SJSA1 (cell line): ENCODE measurements at places on chromosomes 2 and 18. TPM values are rescaled to one million over a fixed set of nuclear protein-coding genes. Genes with fewer than 3 reads are reported as not detected.

DNA sequence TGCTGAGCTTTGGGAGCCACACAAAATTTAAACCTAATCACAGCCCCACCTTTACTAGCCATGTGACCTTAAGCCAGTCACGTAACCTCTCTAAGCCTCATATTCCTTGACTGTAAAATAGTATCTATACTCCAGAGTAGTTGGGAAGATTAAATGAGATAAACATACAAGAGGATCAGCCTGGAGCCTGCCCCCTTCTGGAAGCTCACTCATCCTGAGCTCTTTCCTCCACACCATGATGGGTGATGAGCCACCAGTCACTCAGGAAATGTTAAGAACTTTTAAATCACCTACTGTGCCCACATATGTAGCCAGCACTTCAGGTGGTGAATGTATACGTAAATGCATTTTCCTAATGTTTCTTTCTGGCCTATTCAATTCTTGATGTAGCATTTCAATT, 195.9 kb upstream of the DDX18 start:
- no peak overlapping the region for H3K27ac ChIP-seq
- no peaks in the 10 kb centered on the region for H3K36me3 ChIP-seq
- H3K4me3 ChIP-seq: no peak overlapping the region
- no peak for DNase-seq

GRCh38 chr2:241051578-241052487, 50.3 kb downstream of the MTERF4 start:
- H3K4me3 ChIP-seq: no peak overlapping the region
- H3K27ac ChIP-seq: no peak overlapping the region
- H3K36me3 ChIP-seq: peaks cover 68% of the 10 kb centered on the region
- H3K4me1 ChIP-seq: peaks cover 18% of the 10 kb centered on the region
- no peaks in the 10 kb centered on the region for H3K27me3 ChIP-seq

- H3K4me3 ChIP-seq: no peak overlapping the region
- H3K27me3 ChIP-seq: no peaks in the 10 kb centered on the region
- peaks cover 13% of the 10 kb centered on the region for H3K4me1 ChIP-seq
- H3K36me3 ChIP-seq: no peaks in the 10 kb centered on the region
- peak; percentile 17 for DNase-seq
These were observed 291.6 kb downstream of the TNS1 start for GRCh38 chr2:217711188-217711587.

- peak; percentile 36 for DNase-seq
- H3K27ac ChIP-seq: no peak overlapping the region
- H3K4me3 ChIP-seq: no peak overlapping the region
- peaks cover 38% of the 10 kb centered on the region for H3K4me1 ChIP-seq
- no peaks in the 10 kb centered on the region for H3K36me3 ChIP-seq
- H3K27me3 ChIP-seq: no peaks in the 10 kb centered on the region
These were observed 332.2 kb downstream of the DYSF start for GRCh38 chr2:71785516-71785981.

DNA sequence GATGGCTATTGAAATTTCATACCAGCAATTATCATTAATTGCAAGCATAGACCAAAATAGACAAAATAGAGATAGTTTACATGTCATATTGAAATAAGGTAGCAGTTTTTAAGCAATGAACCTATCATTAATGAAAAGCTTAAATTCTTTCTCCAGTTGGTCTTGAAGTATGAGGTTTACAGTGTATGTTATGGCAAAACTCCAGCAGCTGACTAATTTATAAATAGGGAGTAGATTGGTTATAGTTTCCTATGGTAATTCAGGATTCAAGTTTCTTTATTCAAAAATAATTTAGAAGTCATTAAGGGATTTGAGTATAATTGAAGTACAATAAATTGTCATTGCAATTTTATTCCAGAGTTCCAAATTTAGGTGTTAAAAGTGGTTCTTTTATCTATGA, 69.6 kb upstream of the COL5A2 start:
- no peak overlapping the region for H3K27ac ChIP-seq
- H3K4me1 ChIP-seq: peaks cover 17% of the 10 kb centered on the region
- no peaks in the 10 kb centered on the region for H3K36me3 ChIP-seq

DNA sequence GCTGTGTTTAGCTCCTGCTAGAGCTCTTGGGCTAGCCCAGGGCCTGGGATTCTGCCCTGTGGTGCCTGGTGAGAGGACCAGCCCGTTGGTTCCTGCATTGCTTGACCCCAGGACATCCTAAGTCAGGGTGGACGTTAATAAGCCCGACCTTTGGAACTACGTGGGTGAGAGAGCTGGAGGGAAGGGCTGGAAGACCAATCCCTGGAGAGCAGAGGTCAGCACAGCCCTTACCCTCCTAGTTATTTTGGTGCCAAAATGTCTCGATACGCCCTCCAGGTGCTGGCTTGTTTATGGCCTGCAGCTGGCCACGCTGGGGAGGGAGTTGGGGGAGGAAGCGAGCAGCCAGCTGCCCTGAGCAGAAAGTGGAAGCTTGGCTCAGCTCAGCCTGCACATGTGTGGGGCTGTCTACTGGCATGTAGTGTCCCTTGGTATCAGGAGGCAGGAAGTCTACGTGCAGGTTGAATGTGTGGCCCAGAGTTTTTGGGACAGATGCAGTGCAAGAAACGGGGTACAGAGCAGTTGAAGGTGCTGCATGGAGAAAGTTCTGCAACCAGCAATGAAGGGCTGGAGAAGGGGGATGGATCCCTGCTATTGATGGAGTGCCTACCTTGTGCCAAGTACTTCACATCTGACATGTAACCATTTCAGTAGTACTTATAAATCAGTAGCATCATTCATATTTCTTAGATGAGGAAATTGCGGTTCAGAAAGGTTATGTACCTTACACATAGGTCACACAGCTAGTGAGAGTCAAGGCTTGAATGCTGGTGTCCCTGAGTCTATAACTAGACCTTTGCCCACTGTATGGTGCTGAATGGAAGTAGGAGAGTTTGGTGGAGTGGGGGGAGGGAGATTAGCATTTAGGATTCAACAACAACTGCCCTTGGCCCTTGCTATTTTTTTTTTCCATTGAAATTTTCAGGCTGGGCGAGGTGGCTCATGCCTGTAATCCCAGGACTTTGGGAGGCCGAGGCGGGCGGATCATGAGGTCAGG, 5.0 kb upstream of the DGKD start:
- no peak overlapping the region for H3K27ac ChIP-seq
- DNase-seq: no peak
- peaks cover 26% of the 10 kb centered on the region for H3K4me1 ChIP-seq

DNA sequence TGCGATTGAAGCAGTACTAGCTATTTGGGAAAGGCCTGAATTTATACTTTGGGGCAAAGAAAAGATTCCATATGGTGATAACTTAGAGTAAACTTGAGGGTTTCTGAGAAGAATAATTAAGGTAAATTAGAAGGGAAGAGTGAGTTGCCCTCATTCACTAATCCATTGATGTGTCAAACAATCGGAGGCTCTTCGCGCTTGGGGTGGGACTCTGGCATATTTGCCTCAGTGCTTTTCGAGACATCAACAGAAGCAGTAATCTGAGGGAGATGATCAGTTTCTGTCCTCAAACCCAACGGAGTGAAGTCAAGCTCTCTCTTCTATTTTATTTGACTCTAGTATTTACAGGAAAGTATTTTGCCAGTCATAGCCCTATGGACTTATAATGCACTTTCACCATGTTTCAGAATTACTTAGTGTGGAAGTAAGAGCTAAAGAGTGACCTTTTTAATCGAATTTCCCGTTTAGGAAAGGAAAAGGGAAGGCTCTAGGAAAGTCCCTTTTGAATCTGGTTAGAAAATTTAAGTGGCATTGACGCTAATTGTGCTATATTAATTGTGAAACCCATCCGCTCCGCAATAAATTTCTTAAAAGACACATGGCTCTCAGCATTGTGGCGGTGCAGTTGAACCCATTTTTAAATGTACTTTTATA, 1.3 kb downstream of the RAB10 start:
- H3K27me3 ChIP-seq: no peaks in the 10 kb centered on the region
- DNase-seq: peak; percentile 22
- H3K4me1 ChIP-seq: peaks cover 23% of the 10 kb centered on the region
- peak overlapping the region; percentile 81 for H3K4me3 ChIP-seq
- no peak overlapping the region for H3K27ac ChIP-seq

DNA sequence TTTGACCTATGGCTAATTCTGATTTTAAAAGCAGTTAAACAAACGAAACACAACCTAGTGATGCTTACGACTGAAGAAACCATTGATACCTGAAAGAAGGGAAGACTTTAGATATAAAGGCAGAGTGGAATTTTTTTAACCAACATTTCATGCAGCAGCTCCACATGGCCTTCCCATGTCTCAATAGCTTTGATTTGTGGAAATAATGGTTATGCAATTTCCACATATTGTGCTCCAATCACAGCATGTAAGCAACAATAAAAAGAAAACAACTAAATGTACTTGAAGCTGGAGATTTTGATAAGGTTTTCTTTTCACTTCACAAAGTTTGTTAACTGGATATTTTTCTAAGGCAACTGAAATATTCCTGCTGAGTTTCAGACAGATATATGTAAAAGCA, 82.0 kb upstream of the SLC39A10 start:
- no peak overlapping the region for H3K4me3 ChIP-seq
- no peak overlapping the region for H3K27ac ChIP-seq
- H3K4me1 ChIP-seq: 0 out of 2 replicates have a peak, but pooled peaks cover 3% of the 10 kb centered on the region
- no peaks in the 10 kb centered on the region for H3K27me3 ChIP-seq

- no peak overlapping the region for H3K27ac ChIP-seq
- H3K36me3 ChIP-seq: no peaks in the 10 kb centered on the region
- no peak for DNase-seq
- H3K27me3 ChIP-seq: no peaks in the 10 kb centered on the region
These were observed 399.2 kb downstream of the CPS1 start for GRCh38 chr2:210955591-210955990.

DNA sequence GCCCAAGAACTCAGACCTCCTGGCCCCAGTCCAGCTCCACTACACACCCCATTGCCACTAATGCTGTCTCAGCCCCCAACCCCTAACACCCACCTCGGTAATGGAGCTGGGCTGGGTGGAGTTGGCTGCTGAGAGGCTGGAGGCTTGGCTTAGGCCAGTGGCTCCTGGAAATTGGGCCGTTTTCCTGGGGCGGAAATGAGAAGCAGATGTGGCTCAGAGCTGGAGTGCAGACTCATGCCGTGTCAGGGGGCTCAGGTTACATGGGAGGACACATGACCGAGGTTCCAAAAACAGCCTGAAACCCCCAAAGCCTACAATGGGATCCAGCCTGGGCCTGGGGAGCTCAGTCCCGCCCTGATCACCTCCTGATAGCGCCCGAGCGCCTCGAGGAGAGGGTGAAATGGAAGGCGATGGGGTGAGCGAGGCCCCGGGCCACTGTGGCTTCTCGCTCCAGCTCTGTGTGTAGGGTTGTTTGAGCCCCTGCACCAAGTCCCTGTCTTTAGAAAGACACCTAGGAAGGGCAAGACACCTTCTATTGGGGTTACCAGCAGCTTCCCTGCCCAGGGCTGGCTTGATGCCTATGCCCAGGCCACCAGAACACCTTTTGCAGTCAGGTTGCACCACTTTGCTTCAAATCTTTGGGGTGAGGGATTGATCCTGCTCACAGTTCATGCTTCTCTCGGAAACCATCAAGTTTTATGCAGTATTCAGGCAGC, 175.7 kb upstream of the HAAO start:
- H3K36me3 ChIP-seq: no peaks in the 10 kb centered on the region
- H3K4me3 ChIP-seq: no peak overlapping the region
- no peaks in the 10 kb centered on the region for H3K27me3 ChIP-seq

- H3K36me3 ChIP-seq: peaks cover 45% of the 10 kb centered on the region
- H3K27ac ChIP-seq: no peak overlapping the region
- H3K4me1 ChIP-seq: no peaks in the 10 kb centered on the region
- H3K27me3 ChIP-seq: no peaks in the 10 kb centered on the region
- no peak for DNase-seq
These were observed 8.8 kb upstream of the GFPT1 start for GRCh38 chr2:69395866-69396265.

DNA sequence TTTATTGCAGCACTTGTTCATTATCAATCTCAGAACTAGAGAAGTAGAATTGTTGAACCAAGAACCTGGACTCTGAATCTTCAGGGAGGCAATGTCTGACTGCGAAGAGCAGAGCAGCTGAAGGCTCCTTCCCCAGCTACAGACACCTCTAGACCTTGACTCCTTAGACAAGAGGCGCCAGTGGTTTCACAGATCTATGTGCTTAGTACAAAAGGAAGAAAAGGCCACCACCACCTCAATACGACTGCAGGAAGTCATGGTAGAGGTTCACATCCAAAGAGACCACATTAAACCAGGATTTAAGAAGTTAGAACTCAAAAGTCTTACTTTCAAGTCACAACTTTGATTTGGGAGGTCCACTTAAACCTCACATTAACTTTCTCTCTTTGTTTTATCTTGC, 158.1 kb upstream of the VRK2 start:
- H3K4me3 ChIP-seq: no peak overlapping the region
- H3K27ac ChIP-seq: no peak overlapping the region
- H3K4me1 ChIP-seq: no peaks in the 10 kb centered on the region
- H3K27me3 ChIP-seq: no peaks in the 10 kb centered on the region
- no peaks in the 10 kb centered on the region for H3K36me3 ChIP-seq
- no peak for DNase-seq

DNA sequence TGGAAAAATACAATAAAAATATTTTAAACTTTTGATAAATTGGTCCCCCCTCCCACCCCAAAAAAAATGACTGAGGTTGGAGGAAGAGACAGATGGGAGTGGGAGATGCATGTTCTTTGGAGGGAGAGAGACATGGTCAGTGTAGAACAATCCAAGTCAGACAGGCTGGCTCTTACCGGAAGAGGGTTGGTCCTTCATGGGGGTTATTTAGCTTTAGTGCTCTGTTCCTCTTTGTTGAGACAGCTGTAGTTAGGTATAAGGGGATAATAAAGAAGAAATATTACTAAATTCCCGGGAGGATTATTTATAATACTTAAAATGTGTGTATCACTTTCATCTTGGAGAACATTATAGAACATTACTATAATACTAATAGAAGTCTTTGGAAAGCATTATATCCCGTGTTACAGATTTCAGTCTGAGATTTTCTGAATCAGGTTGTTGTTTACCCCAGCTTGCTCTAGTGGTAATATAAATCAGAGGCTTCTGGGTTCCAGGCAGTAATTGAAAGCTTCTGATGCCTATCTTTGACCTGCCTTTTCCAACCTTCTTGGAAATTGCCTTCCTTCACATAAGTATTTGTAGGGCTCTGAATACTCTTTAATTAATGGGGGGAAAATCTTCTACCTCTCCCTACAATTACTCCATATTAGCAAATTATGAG, 87.7 kb downstream of the SPTBN1 start:
- DNase-seq: no peak
- peaks cover 10% of the 10 kb centered on the region for H3K36me3 ChIP-seq
- no peaks in the 10 kb centered on the region for H3K27me3 ChIP-seq
- no peak overlapping the region for H3K4me3 ChIP-seq

- H3K27ac ChIP-seq: no peak overlapping the region
- peaks cover 9% of the 10 kb centered on the region; the same call in 1 of the 2 replicates for H3K36me3 ChIP-seq
- no peaks in the 10 kb centered on the region for H3K27me3 ChIP-seq
- no peak for DNase-seq
- no peak overlapping the region for H3K4me3 ChIP-seq
These were observed 11.6 kb downstream of the VAPA start for GRCh38 chr18:9925369-9925768.

- H3K36me3 ChIP-seq: no peaks in the 10 kb centered on the region; the same call in none of the 2 replicates
- DNase-seq: no peak
- H3K4me1 ChIP-seq: no peaks in the 10 kb centered on the region
- H3K27ac ChIP-seq: no peak overlapping the region
- H3K4me3 ChIP-seq: no peak overlapping the region
These were observed 19.8 kb downstream of the C1D start for GRCh38 chr2:68043032-68043431.

Gene PTH2R
- total RNA-seq: not detected in 2 replicates

Gene DNAJC27
- total RNA-seq: 2.8 and 4.4 TPM in 2 replicates

Gene ST6GAL2
- not detected in 2 replicates for total RNA-seq

Gene PROM2
- total RNA-seq: 9.2 TPM in 1 of 2 replicates, not detected in the other

Gene PER2
- total RNA-seq: 4.6 and 5.8 TPM in 2 replicates

Gene REG1A
- total RNA-seq: not detected in 2 replicates

Gene INHA
- total RNA-seq: 0.11 TPM in 1 of 2 replicates, not detected in the other

Gene TLX2
- total RNA-seq: not detected in 2 replicates

Gene ABCB11
- not detected in 2 replicates for total RNA-seq
